Memory B cell (primary cell): ENCODE measurements at places on chromosomes 2 and 18.
A peak's percentile ranks its signal among the peaks of the same experiment; 100 is the strongest.

- H3K4me3 ChIP-seq = no peak overlapping the region
- no peak for DNase-seq
- H3K27ac ChIP-seq = no peak overlapping the region
- no peaks in the 10 kb centered on the region for H3K27me3 ChIP-seq
- H3K36me3 ChIP-seq = no peaks in the 10 kb centered on the region
- H3K4me1 ChIP-seq = peaks cover 3% of the 10 kb centered on the region
These were observed 77.1 kb upstream of the CDC42EP3 start for GRCh38 chr2:37748541-37748940.

GRCh38 chr18:58851856-58852255 is 12.8 kb upstream of the ZNF532 start:
- no peak overlapping the region for H3K27ac ChIP-seq
- H3K27me3 ChIP-seq = peaks cover 1% of the 10 kb centered on the region
- no peak for DNase-seq
- H3K4me3 ChIP-seq = no peak overlapping the region
- H3K4me1 ChIP-seq = peaks cover 11% of the 10 kb centered on the region
- no peaks in the 10 kb centered on the region for H3K36me3 ChIP-seq

DNA sequence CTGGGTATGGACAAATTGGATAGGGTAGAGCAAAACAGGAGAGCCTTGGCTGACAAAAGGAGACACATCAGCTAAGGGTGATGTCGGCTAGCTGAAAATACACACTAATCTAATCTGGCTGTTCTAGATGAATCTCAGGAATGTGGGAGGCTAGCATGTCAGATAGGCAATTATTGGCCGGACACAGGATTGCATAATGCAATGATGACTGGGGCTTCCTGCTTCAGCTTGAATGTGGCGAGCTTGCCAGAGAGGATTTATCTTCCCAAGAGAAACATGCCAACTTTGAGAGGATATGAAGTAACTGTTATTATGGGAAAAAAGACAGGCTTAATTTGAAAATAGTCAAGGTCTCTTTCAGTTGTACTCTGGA is 102.4 kb downstream of the TRIB2 start:
- no peak overlapping the region for H3K27ac ChIP-seq
- H3K4me3 ChIP-seq = no peak overlapping the region
- DNase-seq = no peak
- H3K27me3 ChIP-seq = peaks cover 9% of the 10 kb centered on the region

DNA sequence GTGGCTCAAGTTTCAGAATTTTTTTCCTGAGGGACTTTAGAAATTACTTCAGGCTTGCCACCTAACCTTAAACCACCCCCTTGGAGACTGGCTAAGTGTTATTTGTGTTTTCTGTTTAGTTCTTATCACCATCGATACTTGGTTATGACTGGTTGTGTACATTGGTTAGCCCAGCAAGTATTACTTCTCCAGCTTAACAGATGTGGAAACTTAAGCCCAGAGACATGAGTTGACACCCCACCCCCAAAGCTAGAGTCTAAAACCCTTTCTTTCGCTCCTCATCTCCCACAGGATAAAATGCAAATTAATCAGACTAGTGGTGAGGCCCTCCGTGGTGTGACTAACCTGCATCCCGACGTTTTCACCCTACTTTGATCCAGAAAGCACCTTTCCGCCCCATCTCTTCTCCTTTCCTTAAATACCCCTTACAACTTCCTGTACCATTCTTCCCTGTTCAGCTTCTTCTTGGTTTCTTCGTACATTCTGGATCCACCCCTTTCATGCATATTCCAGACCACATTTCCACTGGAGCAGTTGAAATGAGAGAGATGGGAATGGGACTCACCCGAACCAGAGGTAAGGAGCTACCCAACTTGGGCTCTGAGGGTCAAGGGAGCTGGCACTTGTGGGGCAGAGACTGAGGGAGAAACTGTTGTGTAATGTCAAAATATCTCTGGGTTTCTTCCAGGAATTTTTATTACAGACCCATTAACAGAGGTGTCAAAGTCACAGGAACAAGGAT is 819 bp upstream of the MAP3K2 start:
- H3K27ac ChIP-seq = peak overlapping the region; percentile 99
- DNase-seq = no peak
- H3K4me3 ChIP-seq = peak overlapping the region; percentile 89
- peaks cover 49% of the 10 kb centered on the region for H3K4me1 ChIP-seq

DNA sequence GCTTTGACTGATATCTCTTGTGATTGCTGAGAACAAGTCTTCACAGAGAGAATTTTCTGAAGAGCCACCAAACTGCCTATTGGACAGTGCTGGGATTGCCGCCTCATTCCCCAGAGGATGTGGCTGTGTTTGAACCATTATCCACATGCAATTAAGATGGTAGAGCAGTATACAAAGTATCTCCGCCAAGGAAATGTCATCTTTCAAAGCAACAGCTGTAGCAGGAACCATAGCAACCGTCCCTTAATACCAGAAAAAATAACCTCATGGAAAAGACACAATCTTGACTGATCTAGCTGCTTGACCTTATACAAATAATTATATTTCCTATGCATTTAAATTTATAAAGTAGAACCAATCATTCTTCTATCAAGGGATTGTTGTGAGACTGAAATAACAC is 772.6 kb upstream of the FAM98A start:
- no peaks in the 10 kb centered on the region for H3K27me3 ChIP-seq
- DNase-seq = no peak
- H3K4me3 ChIP-seq = no peak overlapping the region
- no peaks in the 10 kb centered on the region for H3K4me1 ChIP-seq
- no peak overlapping the region for H3K27ac ChIP-seq
- no peaks in the 10 kb centered on the region for H3K36me3 ChIP-seq

DNA sequence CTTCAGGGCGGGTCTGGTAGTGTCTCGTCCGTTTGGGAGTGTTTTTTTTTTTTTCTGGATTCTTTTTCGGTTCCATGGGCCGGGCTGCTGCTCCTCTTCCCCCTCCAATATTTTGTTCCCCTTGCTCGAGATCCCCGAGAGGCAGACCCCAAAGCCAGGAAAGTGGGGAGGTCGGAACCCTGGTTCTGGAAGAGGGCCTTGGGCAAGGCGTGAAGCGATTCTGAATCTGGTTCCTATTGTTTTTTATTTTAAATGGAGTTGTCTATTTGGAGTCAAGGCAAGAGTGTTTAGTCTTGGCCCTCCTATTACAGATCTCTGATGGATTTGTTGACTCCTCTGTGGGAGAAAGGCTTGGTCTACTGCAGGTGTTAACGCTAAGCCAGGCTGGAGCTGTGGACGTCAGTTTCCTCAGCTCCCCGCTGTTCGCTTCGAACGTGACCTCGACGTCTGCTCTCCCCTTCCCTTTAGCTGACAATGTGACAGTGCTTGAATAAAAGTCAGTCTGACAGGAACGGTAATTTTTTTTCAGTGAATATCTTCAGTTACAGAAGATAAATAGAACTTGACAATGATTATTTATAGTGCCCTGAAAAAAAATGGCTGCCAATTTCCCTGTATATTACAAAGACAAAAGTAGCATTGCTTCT is 683 bp upstream of the DNAJC27 start:
- peak; percentile 41 for DNase-seq
- H3K4me1 ChIP-seq = peaks cover 8% of the 10 kb centered on the region
- peak overlapping the region; percentile 100 for H3K27ac ChIP-seq
- no peaks in the 10 kb centered on the region for H3K27me3 ChIP-seq
- no peaks in the 10 kb centered on the region for H3K36me3 ChIP-seq

GRCh38 chr18:28716338-28716737 is 539.4 kb upstream of the CDH2 start:
- no peaks in the 10 kb centered on the region for H3K36me3 ChIP-seq
- H3K4me1 ChIP-seq = no peaks in the 10 kb centered on the region
- H3K4me3 ChIP-seq = no peak overlapping the region
- DNase-seq = no peak
- no peak overlapping the region for H3K27ac ChIP-seq
